ENCODE measurements at places on chromosomes 7 and 10.

- DNase-seq: no peak
Observed at GRCh38 chr7:146654048-146654447, 537.4 kb downstream of the CNTNAP2 start.

DNA sequence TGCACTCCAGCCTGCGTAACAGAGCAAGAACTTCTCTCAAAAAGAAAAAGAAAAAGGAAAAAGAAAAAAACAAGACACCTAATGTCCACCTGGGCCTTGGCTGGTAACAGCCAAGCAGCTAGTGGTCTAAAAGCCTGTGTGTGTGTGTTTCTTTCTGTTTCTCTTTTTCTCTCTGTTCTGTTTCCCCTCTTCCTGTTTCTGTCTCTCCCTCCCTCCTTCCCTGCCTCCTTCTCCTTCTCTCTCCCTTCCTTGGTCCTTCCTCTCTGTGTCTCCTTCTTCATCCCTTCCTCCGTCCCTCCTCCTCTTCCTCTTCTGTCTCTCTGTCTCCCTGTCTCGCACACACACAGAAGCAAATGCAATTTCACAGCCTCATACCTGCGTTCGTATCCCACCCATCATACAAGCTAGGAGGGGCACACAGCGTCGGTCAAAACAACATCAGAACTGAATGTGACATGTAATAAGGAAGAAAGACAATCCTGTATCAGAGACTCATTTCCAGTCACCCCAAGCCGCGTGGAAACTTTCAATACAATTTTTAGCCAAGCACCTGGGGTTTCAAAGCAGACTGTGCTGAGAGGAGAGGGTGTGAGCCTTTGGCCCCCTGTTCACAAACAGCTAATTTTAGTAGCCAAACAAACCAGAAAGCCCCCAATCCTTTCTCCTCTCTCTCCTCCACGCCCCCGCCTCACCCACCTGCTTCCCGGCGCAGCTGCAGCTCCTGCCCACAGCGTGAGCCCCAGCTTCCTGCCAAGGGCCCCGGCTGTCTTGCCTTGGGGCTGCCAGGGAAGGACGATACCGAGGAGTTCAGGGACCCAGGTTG lies 50.2 kb upstream of the GNA12 start:
- no peak for DNase-seq

DNA sequence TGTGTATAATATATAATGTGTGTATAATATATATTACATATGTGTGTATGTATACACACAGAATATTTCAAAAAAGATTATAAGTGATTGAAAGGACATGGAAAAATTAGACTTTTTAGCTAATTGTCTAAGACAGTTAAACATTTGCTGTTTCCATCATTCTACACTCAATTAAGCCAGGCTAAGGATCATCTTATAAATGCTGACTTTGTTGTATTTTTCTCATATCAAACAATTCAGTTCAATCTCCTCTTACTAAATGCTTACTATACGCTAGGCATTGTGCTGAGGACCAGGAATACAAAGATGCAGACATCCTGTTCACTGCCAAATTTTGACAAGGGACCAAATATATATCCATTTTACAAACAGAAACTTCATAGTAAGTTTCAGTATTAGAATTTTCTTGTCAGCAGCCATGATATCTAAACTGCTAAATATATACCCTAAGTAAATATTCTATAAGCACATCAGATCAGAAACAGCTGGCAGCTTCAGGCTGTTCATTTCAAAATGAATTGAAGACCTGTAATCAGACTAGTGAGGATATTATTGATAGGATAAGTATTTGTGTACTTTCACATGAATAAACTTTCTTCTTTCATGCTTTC lies 10.3 kb upstream of the LRRN3 start:
- DNase-seq: no peak

DNA sequence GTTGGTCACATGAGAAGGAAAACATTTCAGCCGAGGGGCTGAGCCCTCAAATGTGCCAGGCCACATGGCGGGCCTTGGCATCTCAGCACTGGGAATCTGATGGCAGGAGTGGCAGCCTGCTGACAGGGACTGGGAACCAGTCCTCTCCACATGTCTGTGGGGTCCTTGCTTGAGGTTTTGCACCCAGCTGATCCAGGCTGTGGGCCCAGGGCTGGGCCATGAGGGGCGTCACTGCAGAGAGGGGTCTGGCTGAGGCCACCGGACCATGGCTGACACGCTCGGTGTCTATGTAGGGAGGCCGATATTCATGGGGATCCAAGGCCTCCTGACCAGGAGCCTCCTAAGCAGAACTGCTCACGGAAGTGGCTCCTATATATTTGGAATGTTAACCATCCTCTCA lies 31.0 kb upstream of the PWWP2B start:
- DNase-seq: no peak

DNA sequence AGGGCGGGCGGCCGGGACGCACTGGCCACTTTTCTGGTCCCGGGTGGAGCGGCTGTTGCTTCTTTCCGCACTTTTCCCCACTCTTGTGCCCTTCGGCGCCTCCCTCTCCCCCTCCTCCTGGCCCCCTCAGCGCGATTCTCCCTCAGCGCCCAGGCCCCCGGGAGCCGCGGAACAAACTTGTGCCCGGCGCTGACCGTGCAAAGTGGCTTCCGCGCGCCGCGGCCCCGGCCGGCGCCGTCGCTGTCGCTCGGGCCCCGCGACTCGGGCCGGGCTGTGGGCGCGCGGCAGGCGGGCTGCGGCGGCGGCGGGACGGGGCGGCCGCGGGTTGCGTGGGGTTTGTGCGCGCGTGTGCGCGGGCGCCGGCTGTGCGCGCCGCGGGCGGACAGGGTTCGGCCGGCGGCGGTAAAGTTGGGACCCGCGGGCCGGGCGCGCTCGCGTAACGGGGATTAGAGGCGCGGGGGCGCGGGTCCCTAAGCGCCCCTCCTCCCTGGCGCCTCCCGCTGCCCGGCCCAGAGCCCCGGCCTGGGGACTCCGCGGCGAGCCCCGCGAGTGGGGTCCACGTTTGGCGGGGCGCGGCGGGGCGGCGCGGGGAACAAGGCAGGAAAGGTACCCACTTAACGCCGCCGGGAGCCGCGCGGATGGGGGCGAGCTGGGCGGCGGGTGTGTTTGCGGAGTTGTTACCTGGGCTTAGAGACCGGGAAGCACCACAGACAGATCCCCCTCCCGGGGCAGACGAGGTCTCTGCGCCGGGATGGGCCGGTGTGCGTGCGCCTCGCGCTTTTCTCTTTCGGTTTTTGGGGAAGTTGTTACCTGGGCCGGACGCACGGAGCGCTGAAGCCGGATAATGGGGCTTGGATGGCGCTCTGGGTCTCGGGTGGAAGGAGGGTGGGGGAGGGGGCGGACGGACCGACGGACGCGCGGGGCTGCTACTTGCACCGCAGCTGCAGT lies 860 bp downstream of the ZEB1 start:
- DNase-seq: peak; percentile 66

GRCh38 chr7:127177156-127177555 lies 75.6 kb downstream of the GRM8 start:
- DNase-seq: no peak

GRCh38 chr7:121562259-121562658 lies 166.2 kb upstream of the FAM3C start:
- DNase-seq: no peak

DNA sequence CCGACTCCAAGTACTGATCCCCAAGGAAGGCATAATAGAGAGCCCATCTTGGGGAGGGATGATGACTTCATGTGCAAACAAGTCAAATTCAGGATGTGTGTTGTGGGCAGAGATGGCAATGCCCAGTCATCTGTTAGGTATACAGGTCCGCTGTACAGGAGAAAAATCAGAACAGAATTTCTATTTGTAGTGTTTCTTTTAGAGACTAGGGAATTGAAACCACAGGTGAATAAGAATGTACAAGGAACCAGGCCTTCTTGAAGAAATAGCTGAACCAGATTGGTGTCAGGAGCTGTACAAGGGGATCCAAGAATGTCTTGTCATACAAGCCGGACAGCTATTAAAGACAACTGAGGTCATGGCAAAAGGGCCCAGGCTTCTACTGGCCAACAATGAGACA lies 147.9 kb downstream of the PFKFB3 start:
- DNase-seq: no peak

Measured in SK-N-SH (cell line).